GM03348 (cell line): ENCODE measurements at places on chromosomes 2 and 18.

- DNase-seq, result no peak
These were observed 266.9 kb downstream of the TWIST2 start for GRCh38 chr2:239114616-239115265.

DNA sequence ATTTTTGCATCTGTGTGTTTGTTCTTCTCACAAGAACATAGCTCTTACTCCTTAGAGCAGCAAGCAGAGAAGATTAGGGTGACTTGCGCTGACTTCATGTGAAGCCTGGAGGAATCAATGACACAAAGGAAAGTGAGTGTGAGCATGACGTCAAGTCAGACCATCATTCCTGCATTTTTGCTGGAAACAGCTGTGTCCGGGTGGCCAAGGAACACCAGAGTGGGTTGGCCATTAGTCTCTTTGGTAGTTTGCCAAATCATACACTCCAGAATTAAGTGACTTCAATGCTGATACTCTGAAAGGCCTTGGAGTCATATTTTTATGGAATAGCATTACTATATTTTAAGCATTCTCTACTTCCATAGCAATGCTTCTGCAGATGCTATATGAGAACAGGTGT is 597.2 kb downstream of the DCDC2C start:
- no peak for DNase-seq

- no peak for DNase-seq
These were observed 452.9 kb upstream of the DSEL start for GRCh38 chr18:67969458-67969857.

DNA sequence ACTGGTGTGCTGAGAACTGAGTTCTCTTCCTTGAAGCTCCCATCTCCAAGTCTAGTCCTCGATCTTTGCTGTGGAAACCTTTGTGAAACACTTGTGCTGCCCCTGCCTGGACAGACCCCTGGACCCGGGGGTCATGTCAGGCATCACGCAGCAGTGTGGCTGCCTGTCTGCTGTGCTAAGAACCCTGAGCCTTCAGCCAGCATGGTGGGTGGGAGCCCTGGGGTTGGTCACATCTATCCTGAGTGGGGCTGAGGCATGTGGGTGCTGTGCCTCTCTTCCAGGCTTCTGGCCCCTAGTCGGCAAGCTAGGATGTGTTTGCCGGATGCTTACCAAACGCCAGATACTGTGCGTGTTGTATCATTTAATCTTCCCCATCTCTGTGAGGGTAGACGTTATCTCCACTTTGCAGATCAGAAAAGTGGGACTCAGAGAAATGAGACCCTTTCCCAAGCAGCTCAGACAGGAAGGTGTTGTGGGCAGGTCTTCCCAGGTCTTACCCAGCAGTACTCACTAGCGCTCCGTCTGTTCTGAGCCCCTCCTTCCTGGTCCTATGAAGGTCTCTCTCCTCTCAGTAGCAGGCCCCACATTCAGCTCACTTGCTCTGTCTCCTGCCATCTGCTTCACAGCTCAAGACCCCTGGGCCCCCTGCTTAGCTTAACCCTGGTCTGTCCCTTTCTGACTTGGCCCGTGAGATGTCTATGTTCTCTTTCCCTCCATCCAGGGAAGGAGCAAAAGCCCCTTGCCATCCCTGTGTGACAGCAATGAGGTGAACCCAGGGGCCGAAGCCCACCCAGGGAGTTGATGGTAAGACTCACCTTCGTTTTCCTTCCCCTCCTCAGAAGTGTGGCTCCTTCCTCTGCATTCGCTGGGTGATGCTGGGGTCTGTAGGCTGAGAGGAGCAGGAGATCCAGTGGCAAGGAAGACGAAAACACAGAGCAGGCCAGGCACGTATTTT is 242.8 kb downstream of the FAM210A start:
- DNase-seq, result no peak

GRCh38 chr2:18749912-18750526 is 160.7 kb upstream of the NT5C1B start:
- peak; percentile 41 for DNase-seq

GRCh38 chr18:73681912-73682311 is 465.7 kb downstream of the FBXO15 start:
- no peak for DNase-seq

- DNase-seq, result peak; percentile 67
These were observed 188.6 kb upstream of the SH3BP4 start for GRCh38 chr2:234763002-234763873.

GRCh38 chr2:219571311-219572236 is at the start of gene OBSL1:
Gene OBSL1, minus strand, starts transcription at chr2:219571539. Its CDS starts 307 bp downstream, at chr2:219571232.
- DNase-seq, result peak; percentile 91

GRCh38 chr18:58044370-58045241 is 580 bp downstream of the NEDD4L start:
- peak; percentile 51 for DNase-seq

- DNase-seq, result no peak
These were observed 19.3 kb downstream of the SLC30A3 start for GRCh38 chr2:27243391-27244130.

- peak; percentile 29 for DNase-seq
These were observed 301.9 kb downstream of the ZEB2 start for GRCh38 chr2:144217853-144218633.
